Stomach (tissue), 19 donors: ENCODE measurements at places on chromosomes 2 and 18. TPM values are rescaled to one million over a fixed set of nuclear protein-coding genes. Genes with fewer than 3 reads are reported as not detected.

The TEKT4 gene
- not detected for polyA plus RNA-seq

The LDLRAD4 gene
- 2.0 TPM for polyA plus RNA-seq

The ILKAP gene
- polyA plus RNA-seq, result 37.1 TPM

The ANKRD62 gene
- not detected for polyA plus RNA-seq

The C2orf78 gene
- polyA plus RNA-seq, result not detected

The RRM2 gene
- 14.9 TPM for polyA plus RNA-seq

The ADRA2B gene
- polyA plus RNA-seq, result 0.19 TPM

The MDH1B gene
- 0.76 TPM for polyA plus RNA-seq

The MSTN gene
- not detected for polyA plus RNA-seq
